ENCODE measurements at places on chromosomes 7 and 10. TPM values are rescaled to one million over a fixed set of nuclear protein-coding genes. Genes with fewer than 3 reads are reported as not detected.

Gene ZNF804B
- not detected for total RNA-seq

Gene RHOBTB1
- total RNA-seq: 2.8 TPM

Gene ASB10
- not detected for total RNA-seq

Gene GRID2IP
- total RNA-seq: 0.16 TPM

Gene PCLO
- 7.4 TPM for total RNA-seq

Gene CDH23
- 4.1 TPM for total RNA-seq

Gene EMX2
- total RNA-seq: 9.7 TPM

Gene DLG5
- total RNA-seq: 196 TPM

GRCh38 chr10:50326757-50327701 is 75.7 kb upstream of the ASAH2 start:
- peak overlapping the region; percentile 67 for H3K27ac ChIP-seq
- peak overlapping the region; percentile 10 for H3K4me3 ChIP-seq
- H3K4me1 ChIP-seq: peaks cover 57% of the 10 kb centered on the region
- H3K27me3 ChIP-seq: no peaks in the 10 kb centered on the region
- H3K36me3 ChIP-seq: no peaks in the 10 kb centered on the region

DNA sequence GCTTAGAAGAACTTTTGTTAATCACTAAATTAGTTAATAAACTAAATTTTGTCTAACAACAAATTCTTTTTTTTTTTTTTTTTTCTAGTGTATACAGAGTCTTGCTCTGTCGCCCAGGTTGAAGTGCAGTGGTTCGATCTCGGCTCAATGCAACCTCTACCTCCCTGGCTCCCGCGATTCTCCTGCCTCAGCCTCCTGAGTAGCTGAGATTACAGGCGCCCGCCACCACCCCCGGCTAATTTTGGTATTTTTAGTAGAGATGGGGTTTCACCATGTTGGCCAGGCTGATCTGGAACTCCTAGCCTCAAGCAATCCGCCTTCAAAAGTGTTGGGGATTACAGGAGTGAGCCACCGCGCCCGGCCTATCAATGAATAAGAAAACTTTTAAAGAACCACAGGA is 1.1 kb upstream of the IQUB start:
- peaks cover 11% of the 10 kb centered on the region for H3K4me1 ChIP-seq
- no peak for DNase-seq
- H3K27me3 ChIP-seq: no peaks in the 10 kb centered on the region
- peak overlapping the region; percentile 62 for H3K4me3 ChIP-seq

GRCh38 chr10:77716458-77717317 is 79.1 kb upstream of the KCNMA1 start:
- H3K4me3 ChIP-seq: no peak overlapping the region
- peaks cover 21% of the 10 kb centered on the region for H3K27me3 ChIP-seq
- no peak for DNase-seq
- H3K27ac ChIP-seq: no peak overlapping the region
- H3K4me1 ChIP-seq: no peaks in the 10 kb centered on the region

GRCh38 chr7:152866791-152867501 is 107.4 kb downstream of the ACTR3B start:
- no peak overlapping the region for H3K27ac ChIP-seq
- H3K27me3 ChIP-seq: no peaks in the 10 kb centered on the region
- H3K4me3 ChIP-seq: no peak overlapping the region
- DNase-seq: no peak

DNA sequence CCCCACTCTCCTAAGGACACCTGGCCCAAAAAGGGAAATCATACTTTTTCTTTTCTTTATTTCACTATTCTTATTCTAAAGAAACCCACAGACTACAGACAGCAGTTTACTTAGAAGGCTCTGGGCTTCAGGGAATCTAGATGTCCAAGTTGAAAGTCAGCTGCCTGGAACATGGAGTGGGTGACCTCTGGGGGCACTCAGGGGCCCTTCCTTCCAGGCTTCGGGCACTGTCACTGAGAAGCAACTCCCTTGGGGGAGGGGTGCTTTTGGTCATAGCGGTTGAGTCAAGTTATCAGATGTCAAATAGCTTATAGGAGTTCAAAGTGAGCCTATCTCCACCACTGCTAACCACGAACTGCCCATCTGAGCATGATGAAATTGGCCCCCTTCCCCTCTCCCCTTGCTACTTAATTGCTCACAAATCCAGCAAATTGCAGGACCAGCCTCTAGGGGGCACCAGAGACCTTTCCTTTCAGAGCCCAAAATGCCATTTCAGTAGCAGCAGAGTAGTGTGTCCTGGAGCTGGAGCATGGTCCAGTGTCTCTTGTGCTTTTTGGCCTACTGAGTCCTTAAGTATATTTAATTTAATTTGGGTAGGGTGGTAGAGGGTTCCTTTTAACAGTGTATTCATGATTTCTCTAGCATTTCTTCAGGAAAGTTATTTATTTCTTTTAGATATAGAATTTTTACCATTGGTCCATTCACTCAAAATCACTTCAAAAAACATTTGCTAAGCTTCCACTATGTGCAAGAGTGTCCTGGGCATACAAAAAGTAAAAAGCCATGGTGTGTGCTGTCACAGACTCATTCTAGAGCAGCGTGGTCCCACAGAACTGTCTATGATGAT is 463.8 kb downstream of the KCNMA1 start:
- no peaks in the 10 kb centered on the region for H3K4me1 ChIP-seq
- peaks cover 4% of the 10 kb centered on the region for H3K27me3 ChIP-seq
- H3K4me3 ChIP-seq: no peak overlapping the region
- peak; percentile 79 for DNase-seq
- no peak overlapping the region for H3K27ac ChIP-seq

DNA sequence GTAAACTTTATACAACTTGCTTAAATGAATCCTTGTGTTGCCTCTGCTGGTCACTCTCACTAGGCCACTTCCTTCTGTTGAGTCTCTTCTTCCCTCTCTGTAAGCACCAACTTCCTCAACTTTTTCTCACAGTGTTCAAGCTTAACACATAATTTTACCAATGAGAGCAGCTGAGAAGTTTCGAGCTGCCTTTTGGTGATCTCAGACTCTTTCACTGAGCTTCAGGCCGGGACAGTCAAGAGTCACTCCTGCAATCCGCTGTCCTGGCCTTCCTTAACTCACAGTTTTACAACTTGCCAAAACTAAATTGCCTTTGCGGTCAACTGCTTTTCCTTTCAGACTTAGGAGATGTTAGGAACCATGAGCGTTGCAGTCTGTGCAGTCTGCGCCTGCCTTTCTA is 47.4 kb downstream of the PRPF18 start:
- H3K36me3 ChIP-seq: peaks cover 20% of the 10 kb centered on the region
- no peaks in the 10 kb centered on the region for H3K27me3 ChIP-seq
- H3K27ac ChIP-seq: no peak overlapping the region
- DNase-seq: no peak
- H3K4me1 ChIP-seq: no peaks in the 10 kb centered on the region

DNA sequence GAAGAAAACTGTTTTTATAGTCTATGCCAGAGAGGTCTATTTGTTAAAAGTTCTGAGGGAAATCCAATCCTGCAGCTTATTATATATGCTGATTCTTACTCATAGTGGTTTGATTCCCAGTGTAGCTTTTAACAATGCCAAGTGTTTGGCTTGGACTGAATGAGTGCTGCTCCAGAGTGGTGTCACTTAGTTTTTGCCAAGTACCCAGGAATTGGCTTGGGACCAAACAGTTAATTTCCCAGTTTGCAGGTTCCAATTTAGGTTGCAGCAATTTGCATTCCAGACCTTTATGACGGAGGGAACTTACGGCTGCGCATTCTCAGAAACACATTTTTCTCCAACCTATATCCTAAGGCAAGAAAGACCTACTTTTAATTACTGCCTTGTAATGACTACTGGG is 32.4 kb downstream of the NSUN6 start:
- H3K4me3 ChIP-seq: no peak overlapping the region
- no peaks in the 10 kb centered on the region for H3K27me3 ChIP-seq
- no peaks in the 10 kb centered on the region for H3K4me1 ChIP-seq
- H3K36me3 ChIP-seq: peaks cover 10% of the 10 kb centered on the region

- H3K27ac ChIP-seq: peak overlapping the region; percentile 56
- H3K4me1 ChIP-seq: peaks cover 7% of the 10 kb centered on the region
- H3K27me3 ChIP-seq: no peaks in the 10 kb centered on the region
- no peak overlapping the region for H3K4me3 ChIP-seq
These were observed 77.8 kb upstream of the NRP1 start for GRCh38 chr10:33412241-33412640.

GRCh38 chr10:122164023-122164601 is 107.0 kb upstream of the BTBD16 start:
- H3K4me3 ChIP-seq: peak overlapping the region; percentile 50
- DNase-seq: no peak
- H3K36me3 ChIP-seq: peaks cover 11% of the 10 kb centered on the region
- peaks cover 18% of the 10 kb centered on the region for H3K4me1 ChIP-seq

- no peak overlapping the region for H3K4me3 ChIP-seq
- H3K27ac ChIP-seq: no peak overlapping the region
- peaks cover 19% of the 10 kb centered on the region for H3K4me1 ChIP-seq
- no peaks in the 10 kb centered on the region for H3K36me3 ChIP-seq
These were observed 32.5 kb upstream of the ZNF32 start for GRCh38 chr10:43681220-43681619.

GRCh38 chr7:12861070-12861469 is 173.6 kb downstream of the ARL4A start:
- DNase-seq: no peak
- no peak overlapping the region for H3K27ac ChIP-seq
- no peaks in the 10 kb centered on the region for H3K36me3 ChIP-seq
- H3K27me3 ChIP-seq: no peaks in the 10 kb centered on the region
- peaks cover 18% of the 10 kb centered on the region for H3K4me1 ChIP-seq

DNA sequence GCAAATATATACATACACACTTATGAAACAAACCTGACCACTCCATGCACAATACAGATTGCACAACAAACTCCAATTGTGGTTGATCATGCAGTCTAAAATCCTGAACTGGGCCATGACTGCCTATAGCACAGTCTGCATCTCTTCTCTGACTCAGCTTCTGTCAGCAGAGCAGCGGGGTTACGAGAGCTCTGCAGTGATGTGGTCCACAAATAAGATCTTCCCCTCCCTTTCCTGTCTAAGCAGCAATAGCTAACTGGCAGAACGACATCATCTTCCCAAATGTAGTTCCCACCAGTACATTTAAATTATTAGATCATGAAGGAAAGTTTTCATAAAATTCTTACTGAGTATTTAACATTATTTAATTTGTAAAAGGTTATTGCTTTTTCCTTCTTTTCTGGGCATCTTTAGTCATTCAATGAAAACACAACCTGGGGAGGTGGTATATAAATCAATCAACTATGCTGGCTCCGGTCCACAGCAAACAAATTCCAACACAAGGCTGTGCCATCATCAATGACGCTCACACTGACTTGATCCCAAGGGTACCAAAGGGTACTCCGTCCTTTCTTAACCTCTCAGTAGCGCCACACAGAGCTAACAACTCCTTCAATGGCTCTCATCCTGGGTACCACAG is 17.1 kb downstream of the ARHGAP21 start:
- H3K4me3 ChIP-seq: no peak overlapping the region
- H3K27ac ChIP-seq: no peak overlapping the region
- no peaks in the 10 kb centered on the region for H3K36me3 ChIP-seq

- no peaks in the 10 kb centered on the region for H3K36me3 ChIP-seq
- DNase-seq: no peak
- H3K4me1 ChIP-seq: peaks cover 56% of the 10 kb centered on the region
- peak overlapping the region; percentile 68 for H3K27ac ChIP-seq
- H3K27me3 ChIP-seq: no peaks in the 10 kb centered on the region
These were observed 30.0 kb downstream of the GTF2IRD1 start for GRCh38 chr7:74483402-74484336.

- H3K4me3 ChIP-seq: no peak overlapping the region
- no peaks in the 10 kb centered on the region for H3K27me3 ChIP-seq
- H3K36me3 ChIP-seq: no peaks in the 10 kb centered on the region
- no peak for DNase-seq
- H3K4me1 ChIP-seq: no peaks in the 10 kb centered on the region
These were observed 618.5 kb downstream of the CCSER2 start for GRCh38 chr10:84946904-84947303.

DNA sequence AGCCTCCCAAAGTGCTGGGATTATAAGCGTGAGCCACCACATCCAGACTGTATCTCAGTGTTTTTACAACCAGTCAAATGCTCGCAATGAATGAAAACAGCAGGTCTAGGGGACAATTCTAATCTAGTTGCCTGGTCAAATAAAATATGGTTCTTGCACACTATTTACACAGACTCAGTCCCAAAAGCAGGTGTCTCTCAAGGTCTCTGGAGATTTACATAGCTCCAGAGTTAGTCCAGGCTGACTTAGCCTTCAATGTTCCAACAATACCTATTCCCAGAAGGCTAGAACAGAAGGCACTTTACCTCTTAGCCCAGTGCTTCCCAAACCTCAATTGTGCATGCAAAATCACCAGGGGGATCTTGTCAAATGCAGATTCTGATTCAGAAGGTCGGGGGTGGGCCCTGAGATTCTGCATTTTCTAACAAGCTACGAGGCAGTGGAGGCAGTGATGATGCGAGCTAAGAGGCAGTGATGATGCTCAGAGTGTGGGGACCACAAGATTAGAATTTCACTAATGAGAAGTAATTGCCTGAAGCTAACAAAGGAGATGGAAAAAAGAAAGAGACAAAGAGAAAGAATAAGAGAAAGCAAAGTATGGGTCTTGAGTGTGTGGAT is 6.4 kb downstream of the KIAA1549 start:
- peaks cover 9% of the 10 kb centered on the region for H3K27me3 ChIP-seq
- DNase-seq: no peak
- peaks cover under 1% of the 10 kb centered on the region for H3K4me1 ChIP-seq
- no peaks in the 10 kb centered on the region for H3K36me3 ChIP-seq
- no peak overlapping the region for H3K4me3 ChIP-seq

GRCh38 chr10:33772370-33773252 is 438.1 kb upstream of the NRP1 start:
- H3K4me3 ChIP-seq: no peak overlapping the region
- H3K27me3 ChIP-seq: no peaks in the 10 kb centered on the region
- H3K4me1 ChIP-seq: peaks cover 13% of the 10 kb centered on the region
- no peaks in the 10 kb centered on the region for H3K36me3 ChIP-seq
- H3K27ac ChIP-seq: no peak overlapping the region
